ENCODE measurements at places on chromosomes 11 and 22. TPM values are rescaled to one million over a fixed set of nuclear protein-coding genes. Genes with fewer than 3 reads are reported as not detected.

GRCh38 chr22:46738647-46739093, 618 bp upstream of the CERK start:
- peak; percentile 56 for DNase-seq

- peak; percentile 12 for DNase-seq
Observed at GRCh38 chr11:117183724-117184349, 5.3 kb downstream of the SIDT2 start.

- DNase-seq: no peak
Observed at GRCh38 chr11:124768914-124769313, 6.8 kb upstream of the ESAM start.

Gene PIK3IP1
- 110 TPM for total RNA-seq

GRCh38 chr11:1399386-1400316, 9.9 kb downstream of the BRSK2 start:
- DNase-seq: no peak
